Activated gamma-delta T cell (primary cell): ENCODE measurements at places on chromosomes 13 and 19.

DNA sequence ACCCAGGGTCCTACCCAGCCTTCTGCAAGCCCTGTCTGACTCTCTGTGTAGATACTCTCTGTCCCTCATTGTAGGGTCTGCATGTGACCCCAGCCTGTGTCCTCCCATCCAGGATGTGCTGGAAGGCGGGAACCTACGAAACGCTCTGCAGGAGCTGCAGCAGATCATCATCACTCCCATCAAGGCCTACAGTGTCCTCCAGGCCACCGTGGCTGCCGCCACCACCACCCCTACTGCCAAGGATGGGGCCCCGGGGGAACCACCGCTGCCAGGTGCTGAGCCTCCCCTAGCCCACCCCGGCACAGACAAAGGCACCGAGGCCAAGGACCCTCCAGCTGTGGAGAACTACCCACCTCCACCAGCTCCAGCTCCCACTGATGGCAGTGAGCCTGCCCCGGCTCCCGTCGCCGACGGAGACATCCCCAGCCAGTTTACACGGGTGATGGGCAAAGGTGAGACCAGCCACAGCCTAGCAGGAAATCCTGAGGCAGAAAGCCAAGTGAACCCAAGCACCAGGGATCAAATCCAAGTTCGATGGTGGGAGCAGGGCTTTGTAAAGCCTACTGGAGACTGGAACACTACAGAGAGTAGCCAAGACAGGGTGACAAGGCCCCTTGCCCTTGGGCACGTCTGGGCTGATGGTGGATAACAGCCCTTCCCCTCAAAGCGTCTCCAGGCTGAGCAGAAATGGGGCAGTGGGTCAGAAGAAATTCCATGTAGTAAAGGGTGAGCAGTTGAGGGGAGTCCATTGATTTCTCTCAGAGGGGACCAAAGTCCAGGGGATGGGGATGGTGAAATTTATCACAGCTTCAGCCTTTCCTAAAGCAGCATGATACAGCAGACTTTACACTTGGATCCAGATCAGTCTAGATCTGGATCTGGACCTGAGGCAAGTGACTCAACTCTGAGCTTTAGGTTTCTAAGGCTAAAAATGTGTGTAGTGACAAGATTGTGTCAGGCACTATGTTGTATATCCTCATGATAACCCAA, 13.2 kb downstream of the PAF1 start:
- DNase-seq, result no peak

GRCh38 chr13:45238945-45239795, 38.3 kb upstream of the KCTD4 start:
- no peak for DNase-seq

GRCh38 chr13:43303033-43303729, 279.8 kb downstream of the DNAJC15 start:
- no peak for DNase-seq

DNA sequence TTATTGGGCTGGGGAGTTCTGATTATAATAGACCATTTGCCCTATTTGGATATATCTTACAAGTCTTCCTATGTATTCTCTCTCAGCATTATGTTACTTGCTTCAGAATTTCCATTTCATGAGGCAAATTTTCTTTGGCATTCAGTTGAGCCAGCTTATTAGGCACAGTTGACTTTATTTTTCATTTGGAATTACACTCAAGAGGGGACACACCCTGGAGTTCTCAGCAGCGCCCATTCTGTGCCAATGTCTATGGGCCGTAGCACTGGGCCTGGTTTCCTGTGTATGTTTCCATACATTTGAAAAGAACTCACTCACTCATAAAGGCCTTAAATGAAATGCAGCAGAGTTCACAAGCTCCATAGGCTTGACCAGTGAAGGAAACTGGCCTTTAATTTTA, 138.5 kb downstream of the KLF12 start:
- no peak for DNase-seq
